Stimulated activated CD4-positive, alpha-beta T cell treated with anti-CD3 and anti-CD28 coated beads, Interleukin-4, amount 100 ng/mL, for 1 hour (primary cell): ENCODE measurements at places on chromosomes 3 and 15.

DNA sequence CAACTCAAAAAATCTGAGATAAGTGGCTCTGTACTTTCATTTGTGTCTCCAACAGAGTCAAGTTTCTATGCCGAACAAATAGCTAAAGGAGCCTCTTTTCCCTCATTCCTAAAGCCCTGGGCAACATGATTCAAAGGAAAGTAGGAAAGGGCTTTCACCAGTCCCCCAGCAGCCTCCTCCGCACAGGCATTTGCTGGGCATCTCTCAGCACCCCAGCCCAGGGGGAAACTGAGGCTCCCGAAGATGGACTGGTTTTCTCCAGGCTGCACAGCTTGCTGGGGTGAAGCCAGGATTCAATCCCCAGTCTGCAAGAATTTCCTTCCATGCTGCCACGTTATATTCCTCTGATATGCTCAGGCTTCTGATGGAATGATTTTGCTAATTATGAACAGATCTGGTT lies 163.8 kb downstream of the OCA2 start:
- DNase-seq, result no peak

- DNase-seq, result no peak
These were observed 64.7 kb downstream of the RGMA start for GRCh38 chr15:93024293-93024692.

DNA sequence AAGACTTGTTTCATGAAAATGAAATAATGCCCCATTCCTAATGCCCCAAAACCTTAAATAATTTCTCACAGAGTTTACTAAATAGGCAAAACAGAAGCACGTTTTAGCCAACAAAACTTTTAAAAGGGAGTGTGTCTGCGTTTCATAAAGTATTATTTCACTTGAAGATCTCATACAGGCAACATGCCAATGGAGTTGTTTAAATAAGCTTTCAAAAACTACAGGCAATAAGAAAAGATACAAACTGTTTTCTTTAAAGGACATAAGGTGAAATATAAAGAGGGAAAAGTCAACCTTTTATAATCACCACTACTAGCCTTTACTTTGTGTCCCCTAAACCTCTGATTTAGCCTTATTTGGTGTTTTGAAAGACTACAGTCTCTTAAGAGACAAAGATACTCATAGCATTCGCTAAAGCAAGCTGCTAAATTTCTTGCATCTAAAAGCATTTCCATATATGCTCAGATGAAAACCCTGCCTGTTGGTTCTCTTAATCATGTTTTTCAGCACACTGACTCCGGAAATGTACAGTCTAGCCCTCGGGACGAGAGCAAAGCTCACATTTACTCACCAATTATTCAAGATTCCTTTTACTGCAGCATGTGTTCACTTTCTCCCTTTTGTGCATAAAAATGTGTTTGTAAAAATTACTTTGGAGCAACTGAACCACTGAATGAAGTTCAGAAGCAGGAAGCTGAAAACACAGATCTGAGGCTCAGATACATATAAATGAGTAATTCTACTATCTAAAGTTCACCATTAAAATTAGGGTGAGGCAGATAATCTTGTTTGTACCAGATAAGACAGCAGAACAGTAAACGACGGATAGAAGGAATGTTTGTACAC lies 119.0 kb downstream of the GOLIM4 start:
- DNase-seq, result no peak

DNA sequence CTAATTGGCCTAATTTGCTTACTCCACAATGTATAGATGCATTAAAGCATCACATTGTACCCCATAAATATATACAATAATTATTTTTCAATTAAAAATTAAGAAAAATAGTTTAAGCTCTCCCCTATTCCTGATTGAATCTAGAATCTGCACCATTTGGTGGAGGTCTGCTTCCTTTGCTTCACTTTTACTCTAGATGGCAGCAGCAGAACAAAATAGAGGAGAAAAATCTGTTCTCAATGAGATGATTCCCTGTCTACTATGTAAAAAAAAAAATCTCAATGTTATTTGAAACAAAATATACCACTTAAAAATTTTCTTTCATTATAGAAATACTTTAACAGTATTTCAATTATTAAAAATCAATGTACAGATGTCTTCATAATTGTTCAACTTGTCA lies 109.6 kb upstream of the FXR1 start:
- no peak for DNase-seq

GRCh38 chr3:172904711-172905373 lies 154.3 kb downstream of the ECT2 start:
- DNase-seq, result no peak

DNA sequence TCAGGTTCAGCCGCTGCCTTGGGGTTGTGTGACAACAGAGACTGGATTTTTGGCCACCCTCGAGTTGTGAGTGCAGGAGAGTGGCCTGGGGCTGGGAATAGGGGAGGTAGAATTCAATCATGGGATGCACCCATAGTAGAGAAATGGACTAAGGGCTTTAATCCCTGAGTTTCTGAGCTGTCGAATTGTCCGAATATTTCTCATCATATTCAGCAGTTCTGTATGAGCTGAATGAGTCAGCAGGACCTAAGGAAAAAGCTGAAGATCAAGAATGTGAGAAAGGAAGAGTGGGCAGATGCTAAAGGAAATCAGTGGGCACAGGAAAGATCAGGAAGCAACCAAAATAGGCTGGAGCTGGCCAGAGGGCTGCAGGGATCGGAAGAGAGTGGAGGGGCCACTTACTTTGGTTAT lies 44.4 kb upstream of the SACM1L start:
- no peak for DNase-seq

- no peak for DNase-seq
These were observed 21.8 kb downstream of the CRABP1 start for GRCh38 chr15:78361771-78362506.
